ENCODE measurements at places on chromosomes 2 and 18. TPM values are rescaled to one million over a fixed set of nuclear protein-coding genes. Genes with fewer than 3 reads are reported as not detected.
A peak's percentile ranks its signal among the peaks of the same experiment; 100 is the strongest.

Gene PPP1R1C
- total RNA-seq: not detected

Gene CYP27C1
- 1.1 TPM for total RNA-seq

Gene CD207
- 0.29 TPM for total RNA-seq

Gene DSG1
- not detected for total RNA-seq

Gene MOGAT1
- total RNA-seq: 0.74 TPM

Gene DNER
- total RNA-seq: 1.3 TPM

Gene WDSUB1
- total RNA-seq: 7.5 TPM

Gene CERKL
- total RNA-seq: not detected

Gene FNDC4
- total RNA-seq: 136 TPM

Gene WNT10A
- not detected for total RNA-seq

- no peak for DNase-seq
Measured at GRCh38 chr2:120984046-120984445, 248.4 kb downstream of the GLI2 start.

DNA sequence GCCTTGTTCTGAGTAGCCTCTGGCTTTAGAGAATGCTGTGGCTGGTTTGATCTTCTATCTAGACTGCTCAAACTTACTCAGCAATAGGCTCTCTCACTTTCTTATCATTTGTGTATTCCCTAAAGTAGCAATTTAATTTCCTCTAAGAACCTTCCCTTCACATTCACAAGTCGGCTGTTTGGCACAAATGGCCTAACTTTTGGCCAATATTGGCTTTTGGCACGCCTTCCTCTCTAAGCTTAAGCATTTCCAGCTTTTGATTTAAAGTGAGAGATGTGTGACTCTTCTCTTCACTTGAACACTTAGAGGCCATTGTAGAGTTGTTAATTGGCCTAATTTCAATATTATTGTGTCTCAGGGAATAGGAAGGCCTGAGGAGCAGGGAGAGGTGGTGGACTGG is 219.5 kb upstream of the PXDN start:
- no peak for DNase-seq

GRCh38 chr2:176583607-176584006 is 314.4 kb downstream of the MTX2 start:
- no peak for DNase-seq

- no peak for DNase-seq
Measured at GRCh38 chr2:33023728-33024500, 77.2 kb downstream of the LTBP1 start.

GRCh38 chr2:189858291-189858690 is 74.0 kb downstream of the PMS1 start:
- DNase-seq: no peak

DNA sequence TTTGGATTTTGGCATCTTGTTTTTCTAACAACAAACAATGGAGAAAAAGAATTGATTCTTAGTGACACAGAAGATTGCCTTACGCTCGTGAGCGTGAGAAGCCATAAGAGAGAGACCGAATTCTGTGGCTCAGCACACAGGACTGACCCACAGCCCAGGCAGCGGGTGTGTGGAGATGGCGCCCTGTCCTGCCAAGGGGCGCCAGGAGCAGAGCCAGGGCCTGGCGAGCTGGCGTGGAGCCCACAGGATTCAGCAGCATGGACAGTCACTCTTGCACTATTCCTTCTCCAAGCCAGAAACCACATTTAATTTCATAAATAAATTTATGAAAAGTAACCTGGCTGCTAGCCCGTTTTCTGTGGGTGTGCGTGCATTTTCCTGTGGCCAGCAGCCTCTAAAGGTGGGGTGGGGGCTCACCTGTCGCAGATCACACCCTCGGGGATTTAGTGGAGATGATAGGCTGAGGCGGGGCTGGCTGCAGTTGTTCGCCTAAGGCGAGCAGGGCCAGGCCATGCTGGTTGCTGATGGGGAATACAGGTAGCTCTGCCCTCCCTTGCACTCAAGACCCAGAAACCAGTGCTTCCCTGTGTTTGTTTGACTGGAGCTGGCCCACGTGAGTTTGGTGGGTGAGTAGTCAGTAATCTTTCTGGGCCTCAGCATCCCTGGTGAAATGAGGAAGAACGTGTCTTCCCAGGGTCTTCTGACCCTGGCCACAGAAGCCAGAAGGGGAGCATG is 46.2 kb downstream of the FAM168B start:
- peak; percentile 59 for DNase-seq

GRCh38 chr2:122098306-122098705 is 342.9 kb downstream of the TSN start:
- no peak for DNase-seq

GRCh38 chr2:225534697-225535096 is 135.2 kb downstream of the NYAP2 start:
- no peak for DNase-seq

GRCh38 chr2:99451280-99451679 is 38.5 kb downstream of the REV1 start:
- no peak for DNase-seq

DNA sequence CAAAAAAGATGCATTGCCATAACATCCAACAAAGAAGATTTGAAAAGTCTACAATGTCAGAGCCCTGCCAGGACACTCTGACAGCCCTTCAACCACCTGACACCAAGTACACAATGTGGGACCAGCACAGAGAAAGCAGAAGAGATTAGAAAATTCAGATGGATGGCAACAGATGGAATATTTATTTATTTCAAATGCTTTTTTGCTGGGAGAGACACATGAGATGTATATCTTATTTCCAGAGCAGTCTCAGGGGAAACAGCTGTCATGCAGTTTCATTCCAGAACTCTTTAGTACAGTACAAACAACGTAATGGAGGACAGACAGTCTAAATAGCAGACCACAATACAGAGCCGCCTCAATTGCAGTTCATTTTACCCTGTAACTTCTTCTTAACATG is 110.1 kb downstream of the MAIP1 start:
- DNase-seq: no peak

GRCh38 chr2:221673248-221673647 is 101.1 kb upstream of the EPHA4 start:
- DNase-seq: no peak

GRCh38 chr2:46865181-46865970 is 50.2 kb downstream of the MCFD2 start:
- DNase-seq: no peak

DNA sequence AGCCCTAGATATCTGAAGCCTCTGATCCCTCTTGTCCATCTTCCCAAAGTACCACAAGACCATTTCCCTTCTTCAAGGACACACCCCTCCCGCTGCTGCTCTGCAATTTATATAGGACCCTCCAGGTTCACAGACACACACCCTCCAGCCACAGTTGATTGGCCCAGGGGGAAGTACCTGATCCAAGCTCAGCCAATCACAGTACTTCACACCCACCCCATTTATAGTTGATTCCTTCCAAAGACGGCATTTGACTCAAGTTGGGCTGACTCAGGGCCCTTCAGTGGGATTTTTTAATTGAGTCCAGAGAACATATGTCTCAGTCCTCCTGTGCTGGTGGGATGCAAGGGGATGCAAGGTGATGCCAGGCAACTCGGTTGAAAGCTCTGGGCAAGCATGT is 59.2 kb downstream of the GYPC start:
- DNase-seq: no peak

- no peak for DNase-seq
Measured at GRCh38 chr2:149021271-149021719, 17.2 kb upstream of the LYPD6B start.

- no peak for DNase-seq
Measured at GRCh38 chr18:7877609-7878008, 310.5 kb downstream of the PTPRM start.

DNA sequence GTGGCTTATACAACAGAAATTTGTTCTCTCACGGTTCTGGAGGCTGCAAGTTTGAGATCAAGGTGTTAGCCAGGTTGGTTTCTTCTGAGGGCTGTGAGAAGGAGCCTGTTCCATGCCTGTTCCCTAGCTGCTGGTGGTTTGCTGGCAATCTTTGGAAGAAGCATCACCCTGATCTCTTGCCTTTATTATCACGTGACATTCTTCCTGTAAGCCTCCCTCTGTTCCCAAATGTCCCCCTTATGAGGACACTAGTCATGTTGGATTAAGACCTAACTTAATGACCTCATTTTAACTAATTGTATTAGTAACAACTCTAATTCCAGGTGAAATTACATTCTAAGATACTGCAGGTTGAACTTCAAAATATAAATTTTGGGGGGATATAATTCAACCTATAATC is 135.2 kb downstream of the DPP10 start:
- DNase-seq: no peak

DNA sequence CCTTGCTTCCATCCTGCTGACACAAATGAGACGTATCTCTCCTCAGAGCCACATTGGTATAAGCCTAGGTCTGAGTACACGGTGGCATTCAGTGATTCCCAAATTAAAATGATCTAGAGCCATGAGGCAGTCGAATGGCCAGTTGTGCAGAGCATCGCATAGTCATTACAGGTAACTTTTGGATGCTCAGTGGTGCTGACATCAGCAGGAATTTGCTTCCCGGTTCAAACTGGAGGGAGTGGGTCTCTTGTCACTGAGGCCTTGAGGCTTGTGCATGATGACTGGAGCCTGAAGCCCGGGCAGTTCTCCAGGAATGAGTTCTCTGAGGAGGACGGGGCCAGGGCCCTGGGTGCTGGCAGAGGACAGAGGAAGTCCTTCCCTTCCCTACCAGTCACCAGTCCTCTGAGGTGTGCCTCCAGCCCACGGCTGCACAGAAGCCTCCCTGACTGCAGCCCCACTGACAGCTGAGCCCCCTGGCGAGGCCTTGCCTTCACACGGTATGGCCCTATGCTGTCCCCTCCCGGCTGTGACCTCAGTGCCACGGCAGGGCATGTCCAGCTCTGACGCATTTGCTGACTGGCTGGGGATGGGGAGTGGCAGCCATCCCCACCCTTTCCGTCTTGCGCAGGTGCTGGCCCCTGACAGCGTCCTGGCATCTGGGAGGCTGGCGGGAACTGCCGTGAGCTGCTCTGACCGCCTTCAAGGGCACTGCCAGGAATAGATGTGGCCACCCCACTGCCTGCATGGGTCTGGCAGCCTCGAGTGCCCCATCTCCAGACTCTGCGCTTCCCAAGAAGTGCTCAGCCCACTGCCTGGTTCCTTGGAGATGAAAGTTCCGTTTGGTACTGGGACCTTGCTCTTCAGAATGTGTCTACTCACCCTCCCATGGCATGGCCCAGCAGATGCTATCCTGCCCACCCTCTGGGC is 117.4 kb downstream of the CELF4 start:
- DNase-seq: no peak

- no peak for DNase-seq
Measured at GRCh38 chr18:68928762-68929675, 131.1 kb downstream of the CCDC102B start.

GRCh38 chr18:49768051-49768391 is 45.3 kb downstream of the ACAA2 start:
- DNase-seq: no peak

GRCh38 chr2:177056481-177056929 is 156.1 kb upstream of the HNRNPA3 start:
- no peak for DNase-seq

DNA sequence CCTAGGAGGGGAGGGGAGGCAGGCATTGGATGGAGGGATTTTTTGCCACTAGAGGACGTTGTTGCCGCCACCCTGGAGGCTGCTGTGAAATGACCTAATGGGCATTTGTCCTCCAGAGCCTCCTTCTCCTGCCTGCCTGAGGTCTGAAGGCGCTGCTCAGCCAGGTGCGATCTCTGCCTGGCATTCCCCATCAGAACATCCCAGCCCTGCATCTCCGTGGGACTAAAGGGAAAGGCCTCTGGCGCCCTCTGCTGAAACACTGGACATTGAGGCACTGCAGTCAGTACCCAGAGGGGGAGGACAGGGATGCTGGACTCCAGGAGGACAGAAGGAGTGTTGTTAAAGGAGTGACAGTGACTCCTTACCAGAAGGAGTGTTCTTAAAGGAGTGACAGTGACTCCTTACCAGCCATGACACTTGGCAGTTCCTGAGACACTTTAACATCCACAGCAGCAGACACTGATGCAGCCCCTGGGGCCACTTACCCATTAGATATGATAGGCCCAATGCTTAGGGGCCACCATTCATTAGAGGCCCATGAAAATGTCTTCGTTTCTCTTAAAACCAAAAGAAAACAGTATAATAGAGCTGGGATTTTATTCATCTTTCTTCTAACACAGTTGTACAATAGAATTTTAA is 17.0 kb downstream of the THNSL2 start:
- no peak for DNase-seq

DNA sequence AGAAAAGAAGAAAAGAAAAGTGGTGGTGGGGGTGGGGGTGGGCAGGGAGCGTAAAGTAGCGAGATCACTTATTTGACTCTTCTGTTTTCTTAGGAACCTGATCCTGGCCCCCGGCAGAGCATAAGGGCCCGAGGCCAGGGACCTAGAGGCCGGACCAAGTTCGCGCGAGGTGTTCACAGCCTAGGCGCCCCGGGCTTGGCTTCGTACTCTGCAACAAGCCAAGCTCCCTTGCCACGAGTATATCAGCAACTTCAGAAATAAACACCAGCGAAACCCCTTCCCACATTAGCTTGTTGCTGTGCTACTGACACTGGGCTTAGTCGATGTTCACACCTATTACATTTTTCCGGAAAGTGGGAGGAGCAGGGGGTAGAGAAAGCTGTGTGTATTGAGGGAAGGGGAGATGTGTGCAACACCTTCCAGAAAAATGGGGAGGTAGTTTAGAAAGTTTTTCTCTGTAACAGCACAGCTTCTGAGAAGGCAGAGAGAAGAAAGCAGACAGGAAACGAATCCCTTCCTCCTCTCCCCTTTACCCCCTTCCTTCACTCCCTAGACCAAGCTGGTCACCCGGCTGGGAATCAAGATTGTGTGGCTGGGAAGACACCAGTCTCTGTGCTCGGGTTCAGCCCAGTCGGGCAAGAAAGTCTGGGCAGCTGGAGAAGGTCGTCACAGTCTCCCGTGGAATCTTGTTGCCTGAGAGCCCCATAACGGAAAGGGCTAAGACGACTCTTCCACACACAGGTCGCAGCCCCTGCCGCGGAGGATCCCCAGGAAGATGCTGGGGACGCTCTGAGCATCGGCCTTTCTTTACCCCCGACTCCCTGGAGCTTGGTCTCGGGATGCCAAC is 12.0 kb upstream of the SATB2 start:
- DNase-seq: no peak

GRCh38 chr18:75496151-75496550 is 68.6 kb upstream of the SMIM21 start:
- no peak for DNase-seq

- DNase-seq: no peak
Measured at GRCh38 chr2:232674491-232674890, 22.6 kb upstream of the GIGYF2 start.

- no peak for DNase-seq
Measured at GRCh38 chr2:171046048-171046560, 114.6 kb downstream of the TLK1 start.

- DNase-seq: no peak
Measured at GRCh38 chr2:215751200-215751910, 262.0 kb downstream of the MREG start.
